Fibroblast of skin of back (primary cell): ENCODE measurements at places on chromosomes 1 and 21.
A peak's percentile ranks its signal among the peaks of the same experiment; 100 is the strongest.

GRCh38 chr1:118650107-118650807 is 337.9 kb downstream of the TBX15 start:
- DNase-seq: no peak

GRCh38 chr21:40054403-40054802 is 187.2 kb downstream of the PCP4 start:
- DNase-seq: no peak

DNA sequence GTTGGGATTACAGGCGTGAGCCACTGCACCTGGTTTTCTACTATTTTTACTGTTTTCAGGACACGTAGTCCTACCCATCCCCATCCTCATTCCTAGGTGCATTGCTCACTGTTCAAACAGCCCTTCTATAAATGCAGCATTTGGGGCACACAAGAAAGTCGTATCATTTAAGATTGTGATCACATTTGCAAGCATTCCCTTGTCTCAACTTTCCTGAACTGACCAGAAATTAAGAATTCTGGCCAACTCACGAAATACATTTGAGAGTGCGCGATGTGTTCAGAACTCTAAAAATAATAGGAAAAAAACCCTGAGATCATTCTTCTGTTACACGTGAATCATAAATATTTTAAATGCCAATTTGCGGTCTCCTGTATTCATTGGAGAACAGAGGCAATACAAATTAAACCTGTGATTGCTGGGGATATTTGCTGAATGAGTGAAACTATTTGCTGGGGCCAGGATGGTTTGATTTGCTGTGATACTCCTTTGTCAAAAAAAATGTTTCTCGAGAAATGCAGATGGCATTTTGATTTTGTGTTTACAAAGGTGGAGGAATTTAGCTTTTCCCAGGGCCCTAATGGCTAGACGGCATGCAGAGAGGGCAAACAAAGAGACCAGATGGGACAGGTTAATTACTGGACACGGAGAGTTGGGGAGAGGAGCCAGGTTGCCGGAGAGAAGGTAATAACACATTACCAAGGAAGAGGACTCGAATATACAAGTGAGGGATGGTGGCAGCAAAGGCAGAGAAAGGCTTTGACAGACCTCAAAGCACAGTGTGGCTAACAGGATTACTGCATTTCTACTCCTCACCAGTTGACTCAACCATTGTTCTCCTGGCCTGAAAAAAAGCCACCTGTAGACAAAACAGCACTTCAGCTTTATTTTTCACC is 38.4 kb downstream of the STPG1 start:
- DNase-seq: no peak

GRCh38 chr1:220121791-220122530 is 28.0 kb downstream of the IARS2 start:
- DNase-seq: no peak

- peak; percentile 37 for DNase-seq
These were observed 6.5 kb downstream of the DEGS1 start for GRCh38 chr1:224189561-224189960.

GRCh38 chr1:22831729-22832413 is 121.2 kb downstream of the EPHB2 start:
- DNase-seq: peak; percentile 92

DNA sequence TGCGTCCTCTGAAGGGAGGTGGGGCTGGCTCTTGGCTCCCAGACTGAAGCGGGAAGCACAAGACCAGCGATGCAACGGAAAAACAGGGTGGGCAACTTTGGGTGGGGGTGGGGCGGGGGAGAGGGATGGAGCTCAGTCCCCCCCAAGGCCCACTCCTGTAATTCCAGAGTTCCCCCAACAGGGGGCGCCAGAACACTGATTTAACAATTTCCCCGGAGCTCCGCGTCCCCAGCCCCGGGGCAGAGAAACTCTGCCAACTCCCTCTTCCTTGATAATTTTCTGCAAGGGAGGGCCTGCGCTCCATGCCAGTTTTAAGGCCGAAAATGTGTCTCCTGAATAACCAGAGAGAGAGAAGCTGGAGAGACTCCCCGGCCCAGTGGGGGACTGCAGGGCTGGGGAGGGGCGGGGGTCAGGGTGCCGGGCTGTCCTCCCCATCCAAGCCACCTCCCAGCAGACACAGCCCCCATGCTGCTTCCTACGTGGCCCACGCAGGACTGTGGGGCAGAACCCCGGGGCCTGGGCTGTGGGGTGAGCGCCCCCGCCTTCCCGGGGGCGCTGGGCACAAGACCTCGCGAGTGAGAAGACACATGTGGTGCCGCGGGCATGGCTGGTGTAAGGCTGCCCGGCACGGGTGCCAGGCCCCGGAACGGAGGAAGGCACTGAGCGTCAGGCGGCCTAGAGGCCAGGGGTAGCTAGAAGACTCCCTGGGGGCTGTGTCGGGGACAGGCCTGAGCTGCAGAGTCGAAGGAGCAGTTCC is 51.4 kb downstream of the KIF21B start:
- DNase-seq: peak; percentile 56

DNA sequence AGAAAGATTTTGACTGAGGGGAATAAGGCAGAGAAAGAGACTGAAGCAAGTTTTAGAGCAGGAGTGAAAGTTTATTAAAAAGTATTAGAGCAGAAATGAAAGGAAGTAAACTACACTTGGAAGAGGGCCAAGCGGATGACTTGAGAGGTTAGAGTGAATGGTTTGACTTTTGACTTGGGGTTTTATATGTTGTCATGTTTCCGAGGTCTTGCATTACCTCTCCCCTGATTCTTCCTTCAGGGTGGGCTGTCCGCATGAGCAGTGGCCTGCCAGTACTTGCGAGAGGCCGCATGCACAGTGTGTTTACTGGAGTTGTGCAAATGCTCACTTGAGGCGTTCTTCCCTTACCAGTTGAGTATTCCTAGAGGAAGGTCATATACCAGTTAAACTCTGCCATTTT is 13.0 kb upstream of the DENND2D start:
- DNase-seq: no peak

DNA sequence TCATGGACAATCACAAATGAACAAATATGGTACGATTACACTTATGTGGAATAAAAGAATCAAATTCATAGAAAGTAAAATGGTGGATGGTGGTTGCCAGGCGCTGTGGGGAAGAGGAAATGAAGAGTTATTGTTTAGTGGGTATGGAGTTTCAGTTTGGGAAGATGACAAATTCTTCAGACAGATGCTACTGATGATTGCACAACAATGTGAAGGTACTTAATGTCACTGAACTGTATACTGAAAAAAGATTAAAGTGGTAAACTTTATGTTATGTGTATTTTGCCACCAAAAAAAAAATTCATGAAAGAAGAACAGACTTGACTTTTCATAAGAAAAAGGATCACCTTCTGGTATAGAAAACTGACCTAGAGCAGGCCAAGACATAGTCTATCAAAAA is 745.6 kb upstream of the CXADR start:
- no peak for DNase-seq

- DNase-seq: no peak
These were observed 1.4 kb downstream of the PI4KB start for GRCh38 chr1:151325646-151326429.

GRCh38 chr1:171939740-171940139 is 98.4 kb downstream of the DNM3 start:
- no peak for DNase-seq

- DNase-seq: no peak
These were observed 3.6 kb downstream of the BEND5 start for GRCh38 chr1:48773133-48773532.

DNA sequence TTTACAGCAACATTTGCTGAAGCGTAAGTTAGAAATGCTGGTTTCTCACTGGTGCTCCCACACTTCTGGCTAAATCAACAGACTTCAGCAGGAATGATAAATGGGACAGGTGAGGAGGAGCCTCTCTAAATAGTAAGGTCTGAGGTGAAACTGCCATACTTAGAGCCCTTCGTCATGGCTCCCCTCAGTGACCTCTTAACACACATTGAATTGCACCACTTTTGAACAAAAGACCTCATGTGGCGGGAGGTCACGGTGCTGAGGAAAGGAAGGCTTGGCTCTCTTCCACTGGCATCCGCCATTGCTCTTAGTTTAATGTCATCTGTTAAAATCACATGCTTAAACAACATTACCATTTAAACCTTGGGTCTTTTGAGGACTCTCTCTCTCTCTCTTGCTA is 3.4 kb downstream of the MAP3K7CL start:
- DNase-seq: no peak

GRCh38 chr1:42723511-42723910 is 16.5 kb downstream of the CLDN19 start:
- DNase-seq: no peak

DNA sequence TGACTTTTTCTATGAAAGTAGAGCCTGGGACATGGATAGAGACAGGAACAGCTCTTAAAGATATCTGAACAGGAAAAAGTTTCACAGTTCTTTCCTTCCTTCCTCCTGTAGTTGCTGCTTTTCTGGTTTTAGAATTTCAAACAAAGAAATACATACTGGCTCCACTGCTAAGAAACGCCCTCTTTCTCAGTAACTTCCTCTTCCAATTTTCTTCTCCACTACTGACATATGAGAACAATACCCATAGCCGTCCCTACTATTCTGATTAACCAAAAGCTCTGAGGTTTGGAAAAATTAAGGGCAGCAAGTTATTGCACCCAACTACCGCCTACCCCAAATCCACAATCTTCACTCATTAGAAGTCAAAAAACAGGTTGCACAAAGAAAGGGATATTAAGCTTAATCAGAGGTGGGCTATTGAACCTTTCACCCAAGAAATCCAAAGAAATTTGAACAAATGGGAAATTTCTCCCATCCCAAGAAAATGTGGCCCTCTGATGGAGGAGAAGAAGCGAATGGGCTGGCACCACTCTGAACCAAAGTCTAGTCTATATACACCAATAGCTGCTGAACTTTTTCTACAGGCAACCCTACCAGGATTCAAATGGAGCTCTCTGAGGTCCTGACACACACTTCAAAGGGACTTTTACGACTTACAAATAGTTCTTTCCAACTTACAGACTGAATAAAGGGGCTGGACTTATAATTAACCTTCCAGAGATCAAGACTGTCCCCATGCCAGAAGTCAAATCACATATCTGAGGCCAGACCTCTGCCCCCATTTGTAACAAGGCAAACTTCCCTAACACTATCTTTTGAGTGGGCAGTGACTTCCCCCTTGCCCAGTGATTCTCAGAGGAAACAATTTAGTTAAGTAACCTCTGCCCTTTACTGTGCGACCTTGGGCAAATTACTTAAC is 1.7 kb downstream of the WASF2 start:
- DNase-seq: peak; percentile 26

DNA sequence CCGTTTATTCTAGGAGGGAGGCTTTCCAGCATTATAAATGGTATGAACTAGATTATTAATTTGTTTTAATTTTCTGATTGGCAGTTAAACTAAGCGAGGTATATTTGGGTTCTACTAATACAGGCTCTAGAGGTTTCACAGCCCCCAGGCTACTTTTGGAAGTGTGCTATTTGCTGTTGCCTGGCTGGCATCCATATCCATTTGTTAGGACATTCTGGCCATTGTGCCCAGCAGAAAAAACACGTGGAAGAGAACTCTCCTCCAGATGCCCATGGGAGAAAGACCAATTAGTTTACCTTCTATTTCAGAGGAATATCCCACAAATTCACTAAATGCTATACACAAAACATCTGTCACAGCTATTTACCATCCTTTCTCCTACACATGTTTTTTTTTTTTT is 29.3 kb downstream of the MACO1 start:
- DNase-seq: no peak

- no peak for DNase-seq
These were observed 112.6 kb downstream of the PAX7 start for GRCh38 chr1:18743233-18743632.

DNA sequence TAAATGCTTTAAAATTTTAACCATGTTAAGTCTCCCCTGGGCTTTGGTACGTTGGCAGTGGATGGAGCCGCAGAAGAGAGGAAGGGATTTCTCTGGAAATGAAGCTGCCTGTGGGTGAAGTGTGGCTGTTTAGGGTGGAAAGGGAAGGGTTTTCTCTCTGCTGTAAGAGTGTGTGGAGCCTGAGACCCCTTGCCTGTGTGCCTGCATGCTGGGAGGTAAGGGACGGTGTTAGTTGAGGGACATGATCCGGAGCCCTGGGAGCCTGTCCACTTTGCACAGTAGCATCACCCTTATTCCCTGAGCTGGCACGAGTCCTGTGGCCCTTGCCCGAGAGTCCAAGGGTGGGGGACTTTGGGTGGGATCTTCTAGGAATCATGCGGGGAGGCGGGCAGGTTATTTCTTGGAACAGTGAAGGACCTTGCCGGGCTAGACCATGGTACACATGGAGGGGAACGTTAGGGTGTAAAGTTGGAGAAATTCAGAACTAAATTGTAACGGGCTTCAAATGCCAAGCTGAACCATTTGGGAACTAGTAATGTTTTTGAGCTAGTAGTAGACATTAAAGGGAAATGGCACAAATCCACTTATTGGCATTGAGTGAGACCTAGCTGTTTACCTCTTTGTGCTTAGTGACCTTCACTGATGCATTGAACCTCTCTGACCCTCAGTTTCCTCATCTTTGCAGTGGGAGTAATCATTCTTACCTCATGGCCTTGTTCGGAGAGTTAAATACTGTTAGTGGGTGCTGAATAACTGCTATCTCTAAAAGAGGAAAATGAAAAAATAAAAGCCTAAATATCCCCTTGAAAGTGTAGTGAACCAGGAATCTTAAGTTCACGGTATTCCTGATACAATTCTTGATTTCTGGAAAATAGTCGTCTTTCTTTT is 3.5 kb downstream of the GALNT2 start:
- no peak for DNase-seq

DNA sequence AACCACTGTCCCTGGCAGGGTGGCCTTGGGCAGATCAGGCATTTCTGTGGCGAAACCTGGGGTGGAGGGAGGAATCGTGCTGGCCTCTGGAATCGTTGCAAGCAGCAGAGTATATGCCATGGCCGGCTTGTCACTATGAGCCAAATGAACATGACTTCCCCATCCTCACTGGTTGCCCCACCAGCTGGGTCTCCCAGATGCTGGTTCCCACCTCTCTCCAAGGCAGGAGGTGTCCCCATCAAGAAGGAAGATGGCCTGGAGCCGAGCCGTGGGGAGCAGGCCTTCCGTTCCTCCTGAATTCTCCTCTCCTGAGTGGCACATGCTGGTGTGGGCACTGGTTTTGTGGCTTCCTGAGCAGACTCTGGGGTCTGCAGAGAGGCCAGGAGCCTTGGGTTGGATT is 60.2 kb upstream of the ACTRT2 start:
- DNase-seq: no peak

DNA sequence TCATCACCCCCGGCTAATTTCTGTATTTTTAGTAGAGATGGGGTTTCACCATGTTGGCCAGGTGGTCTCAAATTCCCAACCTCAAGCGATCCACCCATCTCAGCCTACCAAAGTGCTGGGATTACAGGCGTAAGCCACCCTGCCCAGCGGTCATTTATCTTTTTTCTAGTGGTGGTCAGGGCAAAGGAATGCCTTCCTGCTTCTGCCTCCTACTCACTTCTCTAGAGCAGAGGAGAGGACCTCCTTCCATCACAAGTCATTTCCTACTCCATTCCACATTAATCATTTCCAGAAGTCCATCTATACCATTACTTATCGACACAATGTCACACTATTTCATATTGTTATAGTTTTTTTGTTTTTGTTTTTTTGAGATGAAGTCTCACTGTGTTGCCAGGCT is 13.3 kb downstream of the FBXO42 start:
- DNase-seq: peak; percentile 43
